ENCODE measurements at places on chromosomes 12 and 14.

DNA sequence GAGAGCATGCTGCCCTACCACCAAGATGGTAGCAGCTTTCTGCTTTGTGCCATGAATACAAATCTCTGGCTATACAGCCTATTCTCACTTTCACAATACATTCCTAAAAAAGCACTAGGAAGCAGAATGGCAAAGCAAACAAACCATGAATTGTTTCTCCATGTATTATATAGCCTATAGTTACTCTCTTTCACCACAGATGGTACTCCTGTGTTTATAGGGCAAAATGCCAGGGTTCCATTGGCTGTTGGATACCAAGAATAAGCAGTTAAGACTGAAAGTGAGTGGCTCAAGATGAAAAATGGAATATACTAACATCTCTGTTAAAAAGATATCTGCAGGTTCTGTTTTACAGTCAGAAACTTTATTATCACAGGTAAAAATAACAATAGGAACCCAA is 11.1 kb downstream of the ARF3 start:
- no peak for DNase-seq

GRCh38 chr12:25368557-25368956 is 117.8 kb upstream of the KRAS start:
- no peak for DNase-seq

- no peak for DNase-seq
These were observed 28.1 kb upstream of the WNK1 start for GRCh38 chr12:724194-724855.

- peak; percentile 66 for DNase-seq
These were observed 22.4 kb upstream of the PDE1B start for GRCh38 chr12:54526812-54527630.
